ENCODE measurements at places on chromosomes 3 and 15.

- DNase-seq: no peak
Measured at GRCh38 chr3:53320697-53321096, 26.6 kb downstream of the DCP1A start.

- DNase-seq: no peak
Measured at GRCh38 chr15:29134641-29135308, 134.8 kb downstream of the NSMCE3 start.

DNA sequence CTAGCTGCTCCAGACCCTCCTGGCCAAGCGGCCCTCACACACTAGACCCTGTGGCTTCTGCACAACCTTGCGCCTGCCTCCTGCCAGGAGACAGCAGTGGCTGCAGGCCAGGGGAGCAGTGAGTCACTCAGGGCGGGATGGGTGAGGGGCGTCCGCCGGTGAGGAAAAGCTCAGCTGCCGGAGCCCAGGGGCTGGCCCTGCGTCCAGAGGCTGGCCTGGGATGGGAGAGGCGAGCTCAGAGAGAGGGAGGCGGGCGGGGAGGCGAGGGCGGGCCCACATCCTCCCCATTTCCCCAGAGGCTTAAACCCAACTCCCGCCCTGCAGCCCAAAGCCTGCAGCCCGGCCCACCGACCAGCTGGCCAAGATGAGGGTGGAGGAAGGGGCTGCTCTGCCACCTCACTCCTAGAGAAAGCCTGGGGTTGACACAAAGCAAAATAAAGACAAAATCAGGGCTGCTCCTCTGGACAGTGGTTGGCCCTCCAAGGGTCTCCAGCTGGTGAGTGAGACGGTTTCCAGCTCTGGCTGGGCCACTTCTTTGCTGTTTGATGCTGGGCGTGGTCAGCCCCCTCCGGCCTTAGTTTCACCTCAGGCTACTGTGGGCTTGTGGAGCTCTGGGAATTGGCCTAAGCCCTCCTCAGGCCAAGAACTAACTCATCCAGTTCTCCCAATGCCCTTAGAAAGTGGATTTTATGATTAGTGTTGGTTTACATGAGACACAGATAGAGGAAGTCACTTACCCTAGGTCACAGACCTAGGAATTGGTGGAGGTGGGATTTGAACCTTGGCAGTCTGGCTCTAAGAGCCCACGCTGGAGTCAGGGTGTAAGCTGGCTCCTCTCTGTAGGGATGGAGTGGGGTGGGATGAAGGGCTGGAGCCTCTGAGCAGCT, 50.6 kb downstream of the IQSEC1 start:
- peak; percentile 87 for DNase-seq

DNA sequence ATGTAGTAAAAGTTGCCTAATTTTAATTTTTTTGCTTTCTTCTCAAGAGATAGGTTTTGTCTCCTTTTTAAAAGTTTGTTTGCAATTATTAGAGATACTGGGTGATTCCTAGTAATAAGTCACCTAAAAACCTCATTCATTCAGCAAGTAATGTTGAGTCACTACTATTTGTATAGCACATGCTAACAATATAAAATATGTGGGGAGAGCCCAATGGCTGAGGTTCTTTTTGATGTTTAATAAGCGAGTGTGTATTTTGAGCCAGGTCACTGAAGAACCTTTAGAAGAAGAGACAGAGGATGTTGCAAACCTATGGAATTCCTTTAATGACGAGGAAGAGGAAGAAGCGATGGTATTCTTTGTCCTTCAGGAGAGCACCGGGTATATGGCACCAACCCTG, 123.7 kb upstream of the CHRM5 start:
- DNase-seq: no peak

- no peak for DNase-seq
Measured at GRCh38 chr15:75067123-75067830, 43.9 kb downstream of the PPCDC start.
